ENCODE measurements at places on chromosomes 2 and 18.

- no peak for DNase-seq
These were observed 22.4 kb upstream of the STAT4 start for GRCh38 chr2:191173206-191173605.

DNA sequence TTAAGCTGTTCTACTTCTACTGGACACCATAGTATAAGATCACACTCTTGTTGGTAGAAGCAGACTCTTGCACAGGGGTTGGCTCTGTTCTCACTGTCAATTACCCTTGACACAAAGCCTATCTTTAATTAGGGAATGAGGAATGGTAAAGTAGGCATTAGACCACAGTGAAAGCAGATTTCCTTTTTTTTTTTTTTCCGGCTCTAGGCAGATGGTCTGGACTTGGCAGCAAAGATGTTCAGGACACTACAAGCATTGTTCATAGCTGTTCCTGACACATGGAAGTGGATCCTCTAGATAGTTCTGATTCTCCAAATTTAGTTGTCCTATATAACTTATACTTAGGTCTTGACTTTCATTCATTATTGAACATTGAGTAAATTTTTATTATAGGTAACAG lies 672.2 kb upstream of the CELF4 start:
- no peak for DNase-seq

DNA sequence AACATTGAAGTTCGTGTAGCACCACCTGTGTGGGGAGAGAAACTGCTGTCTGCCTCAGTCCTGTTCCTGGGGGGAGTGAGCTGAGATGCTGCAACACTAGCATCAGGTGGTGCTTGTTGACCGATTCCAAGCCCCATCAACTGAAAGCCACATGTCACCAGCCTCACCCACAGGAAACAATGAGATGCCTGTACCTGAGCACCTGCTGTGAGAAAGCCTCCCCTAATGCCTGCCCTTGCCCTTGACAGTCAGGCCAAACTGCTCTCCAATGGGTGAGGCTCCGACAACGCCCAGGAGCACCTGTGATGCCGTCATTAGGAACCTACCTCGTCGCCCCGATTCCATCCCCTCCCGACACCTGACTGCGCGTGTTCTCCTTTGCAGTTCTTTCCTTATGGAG lies 104.6 kb downstream of the SMC6 start:
- DNase-seq: no peak

- no peak for DNase-seq
These were observed 72.1 kb upstream of the MYL1 start for GRCh38 chr2:210387074-210387473.

- DNase-seq: no peak
These were observed 76.5 kb downstream of the SOCS6 start for GRCh38 chr18:70365361-70365760.

- DNase-seq: no peak
These were observed 43.1 kb downstream of the CPO start for GRCh38 chr2:206982360-206982955.

GRCh38 chr2:65386989-65387388 lies 45.4 kb downstream of the SPRED2 start:
- no peak for DNase-seq

DNA sequence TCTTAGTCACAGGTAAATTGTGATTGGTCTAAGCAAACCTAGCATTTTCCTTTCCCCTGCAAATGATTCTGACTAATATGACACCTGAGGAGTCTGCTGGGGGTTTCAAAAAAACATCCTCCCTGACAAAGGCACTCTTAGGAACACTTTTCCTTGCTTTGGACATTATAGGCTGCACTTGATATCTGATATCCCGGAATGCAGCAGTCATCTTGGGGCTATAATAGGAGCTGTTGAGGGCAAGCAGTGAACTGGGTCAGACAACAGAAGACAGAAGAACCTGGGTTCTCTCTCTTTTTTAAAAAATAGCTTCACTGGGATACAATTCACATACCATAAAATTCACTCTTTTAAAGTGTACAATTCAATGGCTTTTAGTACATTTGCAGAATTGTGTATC lies 229.3 kb downstream of the RAB3GAP1 start:
- DNase-seq: no peak

DNA sequence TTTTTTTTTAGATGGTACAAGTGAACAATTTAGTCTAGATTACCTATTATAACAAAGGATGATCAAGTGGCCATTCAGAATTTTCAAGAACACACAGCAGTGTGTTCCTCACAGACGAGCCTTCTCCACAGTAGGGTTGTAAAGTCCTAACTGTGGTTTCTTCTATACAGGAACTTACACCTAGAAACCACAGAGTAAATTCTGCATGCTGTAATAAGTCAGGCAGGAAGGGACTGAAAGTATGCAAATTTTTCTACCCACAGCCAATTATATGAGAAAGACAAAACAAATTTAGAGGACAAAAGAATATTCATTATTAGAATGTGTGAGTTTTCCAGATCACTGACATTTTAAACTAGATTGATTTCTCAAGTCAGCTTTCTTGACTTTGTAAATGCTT lies 99.5 kb downstream of the RBMS1 start:
- no peak for DNase-seq

DNA sequence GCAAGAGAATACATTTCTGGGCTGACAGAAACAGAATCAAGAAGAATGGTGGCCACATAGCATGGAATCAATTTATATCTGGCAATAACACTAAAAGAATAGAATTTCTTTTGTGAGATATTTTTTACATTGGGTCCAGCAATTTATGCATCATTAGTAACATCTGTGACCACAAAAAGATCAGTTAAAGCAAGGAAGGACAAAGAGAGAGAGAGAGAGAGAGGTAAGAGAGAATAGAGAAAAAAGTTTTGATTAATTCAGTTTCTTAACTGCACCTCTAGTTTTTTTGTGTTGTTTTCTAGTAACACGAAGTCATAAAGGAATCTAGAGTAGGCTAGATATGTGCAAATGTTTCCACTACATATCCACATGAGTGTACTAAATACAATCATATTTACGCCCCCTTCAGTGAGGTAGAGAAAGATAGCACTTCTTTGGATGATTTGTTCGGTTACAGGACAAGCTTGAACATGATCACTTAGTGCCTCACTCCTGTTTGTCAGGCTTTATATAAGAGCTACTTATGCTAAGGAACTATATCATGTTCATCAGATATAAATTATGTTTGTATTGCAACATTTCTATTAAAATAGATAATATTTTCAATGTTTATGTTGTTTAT lies 247.4 kb upstream of the COL3A1 start:
- DNase-seq: no peak

DNA sequence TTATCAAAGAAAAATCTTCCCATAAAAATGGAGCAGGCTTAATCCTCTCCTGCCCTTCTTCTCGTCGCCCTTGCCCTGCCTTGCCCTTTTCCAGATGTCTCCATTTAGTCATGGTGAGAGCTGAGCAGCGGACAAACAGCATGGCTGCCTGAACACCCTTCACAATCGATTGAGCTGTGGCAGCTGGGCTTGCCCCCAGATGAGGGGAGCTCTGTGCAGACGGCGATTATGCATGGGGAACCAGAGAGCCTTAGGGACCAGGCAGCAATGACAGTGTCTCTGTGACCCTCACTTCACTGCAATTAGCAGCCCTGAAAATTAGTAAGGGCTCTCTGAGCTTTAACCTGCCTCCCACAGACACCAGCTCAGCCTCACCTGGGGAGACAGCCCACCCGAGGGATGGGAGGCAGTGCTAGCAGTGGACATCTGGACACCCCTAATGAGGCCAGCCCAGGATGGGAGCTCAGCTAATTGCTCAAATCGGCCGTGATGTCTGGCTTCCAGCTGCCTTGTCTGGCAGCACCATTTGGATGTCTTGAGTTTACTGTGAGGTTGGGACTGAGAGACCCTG lies 365.7 kb downstream of the TNS1 start:
- no peak for DNase-seq

GRCh38 chr2:58702302-58702885 lies 461.3 kb upstream of the FANCL start:
- no peak for DNase-seq
